ENCODE measurements at places on chromosomes 1 and 21.

- no peak for DNase-seq
These were observed 62.8 kb downstream of the PIK3CD start for GRCh38 chr1:9714257-9714718.

DNA sequence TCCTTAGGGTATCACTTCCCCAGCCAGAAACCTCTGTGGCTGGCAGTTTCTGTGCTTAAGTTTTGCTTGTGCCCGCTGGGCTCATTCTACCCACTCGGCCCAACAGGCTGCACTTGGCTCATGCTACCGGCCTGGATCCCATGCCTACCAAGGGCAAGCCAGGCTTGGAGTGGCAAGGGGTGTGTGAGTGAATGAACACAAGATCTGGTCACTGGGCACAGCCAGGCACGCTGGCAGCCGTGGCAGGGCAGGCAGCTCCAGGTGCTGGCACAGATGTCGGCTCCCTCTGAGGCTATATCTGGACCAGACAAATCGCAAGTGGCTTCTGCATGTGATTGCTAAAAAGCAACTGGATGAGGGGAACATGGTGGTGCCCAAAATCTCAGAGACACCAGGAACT, 740.5 kb upstream of the B3GALT2 start:
- DNase-seq: no peak

GRCh38 chr1:17873007-17873675, 118.0 kb downstream of the ACTL8 start:
- DNase-seq: no peak

DNA sequence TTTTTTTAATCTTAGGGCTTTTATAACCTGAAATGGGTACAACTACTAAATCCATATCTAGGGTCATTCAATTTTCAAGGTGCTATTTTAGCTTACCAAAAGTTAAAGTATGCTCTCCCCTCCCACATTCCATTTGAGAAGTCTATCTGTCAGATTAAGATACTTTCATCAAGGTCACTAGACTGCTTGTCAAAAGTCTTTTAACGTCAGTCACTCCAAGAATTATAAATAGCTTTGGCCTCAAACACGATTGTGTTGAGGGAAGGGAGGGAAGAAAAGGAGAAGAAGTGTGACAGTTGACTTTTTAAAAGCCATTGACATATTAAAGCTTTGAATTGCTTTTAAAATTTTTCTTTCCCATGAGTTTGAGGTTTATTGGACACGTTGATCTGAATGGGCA, 175.8 kb downstream of the PTGER3 start:
- no peak for DNase-seq

DNA sequence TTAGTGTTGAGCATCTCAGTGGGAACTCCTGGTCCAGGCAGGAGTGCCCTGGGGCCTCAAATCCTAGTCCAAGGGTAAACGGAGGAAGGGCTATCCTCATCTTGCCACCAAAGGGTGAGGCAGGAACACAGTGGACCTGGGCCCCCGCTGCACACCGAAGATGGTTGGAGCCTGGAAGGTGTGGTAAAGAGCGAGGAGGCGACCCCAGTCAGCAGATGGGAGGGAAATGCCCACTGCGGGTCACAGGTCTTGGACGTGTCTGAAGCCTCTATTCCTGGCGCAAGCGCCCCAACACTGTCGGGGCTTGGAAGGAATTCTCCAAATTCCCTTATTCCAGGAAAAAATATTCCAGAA, 38.5 kb upstream of the SYNC start:
- DNase-seq: no peak

- DNase-seq: no peak
These were observed 113.2 kb downstream of the TRABD2B start for GRCh38 chr1:47883963-47884362.

GRCh38 chr1:167904652-167905130, 9.2 kb downstream of the ADCY10 start:
- DNase-seq: peak; percentile 55

DNA sequence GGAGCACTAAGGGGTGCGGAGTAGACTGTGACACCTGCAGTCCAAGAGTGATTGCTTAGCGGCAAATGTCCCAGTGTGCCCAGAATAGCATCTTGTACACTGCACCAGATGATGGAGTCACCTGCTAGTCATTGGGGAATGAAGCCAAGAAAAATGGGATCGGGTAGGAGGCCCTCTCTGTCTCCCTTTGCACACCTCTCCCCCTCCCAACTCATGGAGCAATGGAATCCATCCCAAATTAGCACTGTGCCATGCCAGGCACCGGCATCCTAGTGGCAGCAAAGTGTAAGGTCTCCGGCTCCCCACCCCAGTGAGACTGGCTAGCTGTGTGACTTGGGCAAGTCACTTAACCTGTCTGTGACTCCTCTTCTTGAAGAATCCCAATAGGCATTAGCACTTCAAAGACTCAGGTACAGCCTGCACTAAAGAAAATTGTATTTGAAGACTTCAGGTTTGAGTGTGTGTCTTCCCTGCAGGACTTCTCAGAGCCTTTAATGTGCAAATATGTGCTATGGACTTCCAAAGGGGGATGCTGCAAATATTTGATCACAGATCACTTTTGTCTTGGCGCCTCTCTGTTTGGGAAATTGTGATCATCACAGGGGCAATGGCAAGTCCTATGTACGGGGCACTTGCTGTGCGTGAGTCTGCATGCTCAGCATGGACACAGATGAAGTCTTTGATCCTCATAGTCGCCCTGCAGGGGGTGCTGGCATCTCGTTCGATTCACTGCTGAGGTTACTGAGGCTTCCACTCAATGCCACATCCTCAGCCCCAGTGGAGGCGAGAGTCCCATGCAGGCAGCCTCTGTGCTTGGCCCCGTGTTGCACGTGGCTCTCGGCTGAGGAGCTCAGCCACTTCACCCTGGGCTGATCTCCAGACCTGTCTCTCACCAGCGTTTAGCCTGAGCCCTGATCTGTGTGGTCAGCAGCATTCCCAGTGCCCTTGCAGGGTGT, 272.9 kb upstream of the C1orf174 start:
- no peak for DNase-seq

GRCh38 chr1:45177452-45177851, 29.0 kb downstream of the ZSWIM5 start:
- DNase-seq: no peak

GRCh38 chr1:118992868-118993699, 4.9 kb upstream of the TBX15 start:
- no peak for DNase-seq

DNA sequence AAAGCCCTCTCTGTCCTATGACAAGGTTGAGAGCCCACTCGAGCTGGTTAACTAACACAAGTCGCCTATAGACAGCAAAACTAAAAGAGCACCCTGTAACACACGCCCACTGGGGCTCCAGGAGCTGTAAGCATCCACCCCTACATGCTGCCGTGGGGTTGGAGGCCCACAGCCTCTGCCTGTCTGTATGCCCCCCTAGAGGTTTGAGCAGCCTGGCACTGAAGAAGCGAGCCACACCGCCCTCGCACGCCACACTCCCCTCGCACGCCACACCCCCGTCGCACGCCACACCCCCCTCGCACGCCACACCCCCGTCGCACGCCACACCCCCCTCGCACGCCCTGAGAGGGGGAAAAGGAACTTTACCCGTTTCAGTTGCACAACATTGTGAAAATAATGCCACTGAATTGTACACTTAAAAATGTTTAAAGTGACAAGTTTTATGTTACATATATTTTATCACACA, 13.2 kb upstream of the HMGCL start:
- DNase-seq: peak; percentile 18

GRCh38 chr1:211279340-211279739, 20.2 kb downstream of the RCOR3 start:
- DNase-seq: no peak

DNA sequence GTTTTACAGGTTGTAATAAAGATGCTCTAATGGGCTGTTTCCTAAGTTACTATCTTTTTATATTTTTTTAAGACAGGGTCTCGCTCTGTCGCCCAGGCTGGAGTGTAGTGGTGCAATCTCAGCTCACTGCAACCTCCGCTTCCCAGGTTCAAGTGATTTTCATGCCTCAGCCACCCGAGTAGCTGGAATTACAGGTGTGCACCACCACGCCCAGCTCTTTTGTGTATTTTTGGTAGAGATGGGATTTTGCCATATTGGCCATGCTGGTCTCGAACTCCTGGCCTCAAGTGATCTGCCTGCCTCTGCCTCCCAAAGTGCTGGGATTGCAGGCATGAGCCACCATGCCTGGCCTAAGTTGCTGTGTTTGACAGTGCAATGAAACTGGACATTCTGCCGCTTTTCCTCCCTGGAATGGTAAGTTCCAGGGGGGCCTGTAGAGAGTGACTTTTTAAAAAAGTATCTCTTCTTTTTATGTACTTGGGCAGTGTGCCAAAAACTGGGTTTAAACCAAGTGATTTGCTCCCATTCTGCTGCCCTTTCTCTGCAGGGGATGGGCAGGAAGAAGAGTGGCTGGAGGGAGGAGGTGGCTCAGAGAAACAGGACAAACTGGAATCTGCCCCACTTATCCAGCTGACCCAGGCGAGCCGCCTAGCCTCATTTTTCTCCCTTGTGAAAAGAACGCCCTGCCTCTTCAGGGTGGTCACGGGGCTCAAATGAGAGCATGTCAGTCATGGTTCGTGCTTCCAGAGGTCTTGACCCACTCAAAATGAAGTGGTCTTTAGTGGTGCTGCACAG, 2.3 kb downstream of the SLC37A1 start:
- DNase-seq: no peak

GRCh38 chr1:99546432-99547416, 99.2 kb upstream of the PALMD start:
- no peak for DNase-seq

DNA sequence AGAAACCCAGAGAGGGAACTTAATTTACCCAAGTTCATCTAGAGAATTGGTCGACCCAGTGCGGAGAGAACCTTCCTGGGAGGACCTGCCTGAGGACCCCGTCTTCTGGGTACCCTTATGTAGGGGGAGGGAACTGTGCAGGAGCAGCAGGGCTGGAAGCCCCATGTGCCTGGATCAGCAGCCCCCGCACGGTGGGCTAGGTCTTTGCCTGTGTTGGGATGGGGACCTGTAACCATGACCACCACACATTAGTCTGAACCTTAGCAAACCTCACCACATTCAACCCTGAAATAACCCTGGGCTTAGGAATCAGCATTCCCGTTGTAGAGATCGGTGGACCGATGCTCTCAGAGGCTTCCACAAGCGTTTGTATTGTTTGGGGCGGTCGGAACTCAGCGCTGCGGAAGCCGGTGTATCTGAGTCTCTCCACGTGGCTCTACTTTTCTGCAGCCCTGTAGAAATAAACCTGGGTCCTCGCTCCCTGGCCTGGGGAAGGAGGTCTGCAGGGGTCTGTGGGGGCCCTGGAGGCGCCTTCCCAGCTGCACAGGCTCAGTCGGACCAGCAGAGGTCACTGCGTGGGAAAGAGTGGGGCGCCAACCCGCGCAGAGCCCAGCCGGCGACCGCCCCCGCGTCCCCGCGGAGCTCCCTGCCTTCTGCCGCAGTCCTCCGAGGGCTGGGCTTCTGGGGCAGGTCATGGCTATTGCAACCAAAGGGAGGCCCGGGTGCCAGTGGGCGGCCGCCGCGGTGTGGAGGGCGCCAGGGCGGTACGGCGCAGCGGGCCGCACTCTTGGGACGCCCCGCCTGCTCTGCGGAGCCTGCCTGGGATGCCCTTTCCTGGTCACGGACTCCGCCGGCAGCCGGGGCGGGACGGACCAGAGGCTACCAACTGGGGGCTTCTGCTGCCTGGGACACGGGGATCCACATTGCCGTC, 36.2 kb upstream of the KCNA10 start:
- peak; percentile 7 for DNase-seq

- no peak for DNase-seq
These were observed 9.1 kb upstream of the SRSF10 start for GRCh38 chr1:23989263-23989662.

- DNase-seq: no peak
These were observed 1.6 kb upstream of the OR10T2 start for GRCh38 chr1:158400871-158401270.

GRCh38 chr21:37771181-37771580, 145.1 kb downstream of the KCNJ6 start:
- DNase-seq: no peak

GRCh38 chr1:39508857-39509305, 17.4 kb downstream of the BMP8A start:
- peak; percentile 28 for DNase-seq

DNA sequence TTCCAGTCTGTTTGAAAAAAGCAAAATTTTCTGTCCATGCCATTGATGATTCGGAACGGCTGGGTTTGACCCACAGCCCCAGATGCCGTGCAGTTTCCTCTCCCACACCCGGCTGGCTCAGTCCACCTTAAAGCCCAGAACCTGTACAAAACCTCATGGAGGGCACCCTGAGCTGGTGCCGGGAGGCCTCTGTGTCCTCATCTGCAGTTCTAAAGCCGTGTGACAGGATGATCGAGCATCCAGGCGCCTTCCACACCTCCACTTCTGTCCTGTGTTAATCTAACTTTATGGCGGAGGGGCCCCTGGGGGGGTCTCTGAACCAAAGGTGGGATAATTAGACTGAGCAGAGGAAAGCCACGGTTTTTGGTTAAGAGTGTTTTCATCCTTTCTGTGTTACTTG, 49.6 kb downstream of the SLC37A1 start:
- DNase-seq: no peak

DNA sequence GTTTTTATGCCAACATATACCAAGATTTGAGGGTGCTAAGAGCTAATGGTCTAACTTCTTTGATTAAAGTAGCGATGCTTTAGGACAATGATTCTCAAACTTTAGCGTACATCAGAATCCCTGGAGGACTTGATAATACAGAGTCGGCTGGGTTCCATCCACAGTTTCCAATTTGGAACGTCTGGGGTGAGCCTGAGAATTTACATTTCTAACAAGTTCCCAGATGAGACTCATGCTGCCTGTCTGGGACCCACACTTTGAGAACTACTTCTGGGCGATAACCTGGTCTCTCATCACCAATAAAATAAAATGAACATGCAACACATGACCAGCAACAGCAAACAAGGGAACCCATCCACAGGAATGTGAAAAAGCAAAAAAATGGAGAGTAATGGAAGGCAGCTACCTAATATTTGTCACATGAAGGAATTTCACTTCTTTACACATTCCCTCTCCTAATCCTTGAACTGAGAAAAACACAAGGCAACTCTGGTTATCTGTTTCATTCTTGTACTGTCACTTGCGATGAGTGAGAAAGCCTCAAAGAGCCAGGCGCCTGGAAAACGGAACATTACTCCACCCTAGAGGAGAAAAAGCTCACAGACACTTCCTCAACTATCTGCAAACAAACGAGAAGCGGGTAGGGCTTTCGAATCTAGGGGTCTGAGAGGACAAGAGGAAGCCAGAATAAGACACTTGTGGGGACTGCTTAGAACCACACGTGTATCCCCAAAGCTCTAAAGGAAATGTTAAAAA, 14.0 kb downstream of the HSF2BP start:
- peak; percentile 85 for DNase-seq

- DNase-seq: no peak
These were observed 248.6 kb downstream of the OLFM3 start for GRCh38 chr1:101748077-101748476.

- DNase-seq: no peak
These were observed 880 bp downstream of the IGSF21 start for GRCh38 chr1:18108299-18109057.

GRCh38 chr1:236066054-236066453, 1.2 kb upstream of the NID1 start:
- no peak for DNase-seq

- no peak for DNase-seq
These were observed 57.1 kb downstream of the CD2 start for GRCh38 chr1:116811321-116811720.
